DMS 273 treated with DMSO at 0.1 percent for 48 hours (cell line): ENCODE measurements at places on chromosomes 6 and 20.

DNA sequence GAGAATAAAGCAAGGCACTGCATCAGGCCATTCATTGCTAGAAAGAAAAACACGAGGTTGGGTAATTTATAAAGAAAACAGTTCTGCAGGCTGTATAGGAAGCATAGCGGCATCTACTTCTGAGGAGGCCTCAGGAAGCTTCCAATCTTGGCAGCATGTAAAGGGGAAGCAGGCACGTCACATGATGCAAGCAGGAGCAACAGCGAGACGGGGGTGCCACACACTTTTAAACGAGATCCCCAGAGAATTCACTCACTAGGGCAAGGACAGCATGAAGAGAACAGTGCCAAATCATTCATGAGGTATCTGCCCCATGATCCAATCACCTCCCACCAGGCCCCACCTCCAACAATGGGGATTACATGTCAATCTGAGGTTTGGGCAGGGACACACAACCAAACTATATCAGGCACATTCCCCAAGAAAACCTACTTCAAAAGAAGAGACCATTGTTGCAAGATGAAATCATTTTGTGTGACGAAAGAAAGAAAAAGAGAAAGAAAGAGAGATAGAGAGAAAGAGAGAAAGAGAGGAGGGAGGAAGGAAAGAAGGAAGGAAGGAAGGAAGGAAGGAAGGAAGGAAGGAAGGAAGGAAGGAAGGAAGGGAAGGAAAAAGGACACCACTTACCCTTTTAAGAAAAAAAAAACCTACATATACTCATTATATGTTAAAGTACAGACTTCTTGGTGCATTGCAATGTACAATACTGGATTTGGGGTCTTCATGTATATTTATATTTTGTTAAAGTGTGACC is 95.9 kb upstream of the PLEKHG1 start:
- DNase-seq = no peak

DNA sequence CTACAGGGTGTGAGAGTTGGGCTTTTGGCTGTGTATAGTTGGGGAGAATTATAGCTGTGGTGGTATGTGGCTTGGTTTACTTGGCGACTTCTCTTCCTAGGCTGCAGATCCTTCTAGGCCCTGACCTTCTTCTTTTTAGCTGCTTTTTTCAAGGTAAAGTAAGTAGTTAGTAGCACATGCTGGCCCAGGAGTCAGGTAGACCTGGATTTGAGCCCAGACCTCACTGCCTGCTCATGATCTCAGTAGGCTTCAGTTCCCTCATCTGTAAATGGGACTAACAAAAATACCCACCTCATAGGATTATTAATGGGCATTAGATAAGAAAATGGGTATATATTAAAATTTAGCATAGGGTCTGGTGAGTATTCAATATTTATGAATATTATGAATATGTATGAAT is 17.4 kb upstream of the TMEM217 start:
- no peak for DNase-seq

DNA sequence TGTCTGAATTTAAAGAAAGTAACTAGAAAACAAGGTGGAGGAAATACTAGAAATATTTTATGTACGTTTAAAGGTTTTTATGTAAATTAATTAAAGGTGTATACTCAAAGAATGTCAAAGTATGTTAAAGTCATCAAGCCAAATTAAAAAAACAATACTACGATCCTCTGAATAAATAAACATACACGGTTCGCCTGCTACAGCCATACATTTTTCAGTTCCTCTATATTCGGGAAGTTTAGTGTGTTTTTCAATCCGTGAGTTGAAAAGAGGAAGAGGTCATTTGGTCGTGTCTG is 626 bp downstream of the STX7 start:
- DNase-seq = no peak

- no peak for DNase-seq
Observed at GRCh38 chr6:123240626-123241025, 244.6 kb downstream of the CLVS2 start.

- no peak for DNase-seq
Observed at GRCh38 chr20:32635764-32636163, 38.0 kb downstream of the C20orf203 start.

GRCh38 chr20:53594068-53595017 is 704 bp upstream of the ZNF217 start:
- DNase-seq = peak; percentile 80
